ENCODE measurements at places on chromosomes 2 and 18.

GRCh38 chr2:23746141-23746863, 180.6 kb downstream of the ATAD2B start:
- DNase-seq = no peak

DNA sequence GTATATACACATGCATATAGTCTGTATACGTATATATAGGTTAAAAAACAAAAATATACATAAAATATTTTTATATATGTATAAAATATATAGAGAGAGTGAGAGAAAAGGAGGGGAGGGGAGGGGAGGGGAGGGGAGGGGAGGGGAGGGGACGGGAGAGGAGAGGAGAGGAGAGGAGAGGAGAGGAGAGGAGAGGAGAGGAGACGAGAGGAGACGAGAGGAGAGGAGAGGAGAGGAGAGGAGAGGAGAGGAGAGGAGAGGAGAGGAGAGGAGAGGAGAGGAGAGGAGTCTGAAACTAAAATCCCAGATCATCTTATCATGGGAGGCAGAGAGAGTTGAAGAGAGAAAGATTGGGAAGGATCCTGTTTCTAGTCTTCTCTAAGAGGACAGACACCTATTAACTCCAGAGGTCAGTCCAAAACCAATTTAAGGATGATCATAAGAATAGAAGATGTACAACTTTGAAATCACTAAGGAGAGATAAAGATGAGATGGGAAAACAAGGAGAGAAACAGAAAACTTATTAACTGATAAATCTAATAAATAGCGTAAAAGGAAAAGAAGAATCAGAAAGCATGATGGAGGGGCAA, 195.4 kb downstream of the SRBD1 start:
- DNase-seq = no peak

GRCh38 chr2:205656941-205657340, 25.4 kb upstream of the NRP2 start:
- DNase-seq = no peak

DNA sequence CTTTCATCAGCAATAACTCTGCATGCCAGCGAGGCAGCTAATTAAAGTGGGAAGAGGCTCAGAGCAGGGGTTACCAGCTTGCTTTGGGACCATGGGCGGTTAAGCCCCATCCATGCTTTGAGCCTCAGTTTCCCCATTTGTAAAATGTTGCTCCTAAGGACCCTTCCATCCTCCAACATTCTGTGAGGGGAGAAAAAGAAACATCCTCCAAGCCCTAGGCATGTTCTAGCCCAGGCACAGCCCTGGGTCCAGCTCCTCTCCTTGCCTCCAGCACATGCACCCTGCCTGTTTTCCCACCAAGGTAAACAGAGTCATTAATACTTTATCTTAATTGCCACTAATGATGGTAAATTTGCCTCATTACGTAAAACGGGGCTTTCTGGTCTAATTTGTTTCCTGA, 113.3 kb upstream of the MYCN start:
- DNase-seq = no peak

DNA sequence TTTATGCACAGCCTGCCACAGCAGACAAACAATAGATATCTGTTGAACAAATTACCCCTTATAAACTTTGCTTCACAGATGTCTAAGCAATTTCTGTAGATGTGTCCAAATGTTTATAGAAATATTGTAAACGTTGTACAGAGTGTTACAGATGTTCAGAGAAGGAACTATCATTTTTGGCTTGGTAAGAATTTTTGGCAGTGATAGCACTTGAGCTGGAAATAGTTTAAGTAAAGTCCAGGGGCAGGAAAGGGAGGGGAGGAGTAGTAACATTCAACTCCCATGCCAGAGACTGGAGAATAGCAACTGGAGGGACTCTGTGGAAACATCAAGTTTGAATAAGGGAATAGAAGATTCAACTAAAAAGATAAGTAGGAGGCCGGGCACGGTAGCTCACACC, 4.4 kb downstream of the PTRHD1 start:
- DNase-seq = no peak

DNA sequence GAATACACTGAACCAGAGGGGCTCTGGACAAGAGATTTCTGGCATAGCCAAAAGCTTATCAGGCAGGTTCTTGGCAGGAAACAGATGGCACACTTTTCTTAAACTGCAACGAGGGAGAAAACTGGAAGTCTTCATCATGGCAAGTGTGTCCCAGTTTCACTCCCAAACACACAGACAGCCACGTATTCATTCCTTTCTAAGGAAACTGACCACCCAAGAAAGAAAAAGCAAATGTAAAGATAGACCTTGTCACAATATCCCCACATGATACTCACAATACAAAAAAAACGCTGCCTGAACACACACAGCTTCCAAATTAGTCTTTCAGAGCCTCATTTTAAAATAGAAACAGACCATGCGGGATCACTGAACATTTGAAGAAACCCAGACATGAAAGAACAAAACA, 40.6 kb upstream of the RTTN start:
- no peak for DNase-seq

All from KG1 (cell line).